ENCODE measurements at places on chromosomes 2 and 18.

- no peak for DNase-seq
Observed at GRCh38 chr2:198968545-198968944, 489.2 kb downstream of the SATB2 start.

GRCh38 chr2:120661551-120661950 is 74.1 kb upstream of the GLI2 start:
- no peak for DNase-seq

DNA sequence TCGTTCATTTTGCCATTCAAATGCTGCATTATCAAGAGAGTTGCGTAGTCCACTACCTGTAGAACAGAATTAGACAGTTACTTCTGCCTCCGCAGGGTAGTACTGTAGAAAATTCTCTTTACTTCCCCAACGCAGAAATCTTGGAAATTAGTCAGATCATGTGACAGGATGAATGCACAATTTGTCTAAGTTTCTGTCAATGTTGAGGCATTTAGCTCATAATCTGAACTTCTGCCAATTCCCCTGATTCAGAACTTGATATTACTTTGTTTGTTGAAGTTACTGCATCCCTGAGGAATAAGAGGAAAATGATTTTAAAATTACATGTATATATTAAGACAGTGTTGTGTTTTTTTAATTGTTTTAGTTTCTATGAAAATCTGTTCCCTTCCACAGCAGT is 83.4 kb downstream of the TTC27 start:
- no peak for DNase-seq

GRCh38 chr18:27010784-27011183 is 145.3 kb upstream of the AQP4 start:
- DNase-seq, result no peak

DNA sequence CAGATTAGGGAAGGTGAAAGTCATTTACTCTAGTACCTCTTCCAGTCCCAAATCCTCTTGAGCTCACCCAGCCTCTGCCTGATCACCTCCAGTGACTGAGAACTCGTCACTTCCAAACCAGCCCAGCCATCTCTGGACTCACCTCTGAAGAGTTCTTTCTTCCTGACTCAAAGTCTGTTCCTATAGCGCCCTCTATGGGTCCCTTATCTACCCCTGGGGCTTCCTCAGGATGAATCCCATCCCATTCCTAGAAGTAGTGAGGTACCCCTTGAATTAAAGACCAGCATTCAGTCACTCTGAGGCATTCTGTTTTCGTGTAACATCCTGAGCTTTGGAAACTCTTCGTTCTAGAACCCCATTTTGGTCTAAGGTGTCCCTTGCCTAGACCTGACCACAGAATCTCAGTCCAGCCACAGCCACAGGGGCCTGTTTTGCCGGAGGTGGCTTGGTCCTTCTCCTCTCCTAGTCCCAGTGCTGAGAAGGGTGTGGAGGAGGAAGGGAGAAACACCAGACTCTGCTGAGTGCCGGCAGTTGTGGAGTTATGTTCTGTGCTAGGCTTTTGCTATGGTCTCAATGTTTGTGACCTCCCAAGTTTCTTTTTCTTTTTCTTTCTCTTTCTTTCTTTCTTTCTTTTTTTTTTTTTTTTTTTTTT is 32.7 kb downstream of the SIX3 start:
- no peak for DNase-seq

DNA sequence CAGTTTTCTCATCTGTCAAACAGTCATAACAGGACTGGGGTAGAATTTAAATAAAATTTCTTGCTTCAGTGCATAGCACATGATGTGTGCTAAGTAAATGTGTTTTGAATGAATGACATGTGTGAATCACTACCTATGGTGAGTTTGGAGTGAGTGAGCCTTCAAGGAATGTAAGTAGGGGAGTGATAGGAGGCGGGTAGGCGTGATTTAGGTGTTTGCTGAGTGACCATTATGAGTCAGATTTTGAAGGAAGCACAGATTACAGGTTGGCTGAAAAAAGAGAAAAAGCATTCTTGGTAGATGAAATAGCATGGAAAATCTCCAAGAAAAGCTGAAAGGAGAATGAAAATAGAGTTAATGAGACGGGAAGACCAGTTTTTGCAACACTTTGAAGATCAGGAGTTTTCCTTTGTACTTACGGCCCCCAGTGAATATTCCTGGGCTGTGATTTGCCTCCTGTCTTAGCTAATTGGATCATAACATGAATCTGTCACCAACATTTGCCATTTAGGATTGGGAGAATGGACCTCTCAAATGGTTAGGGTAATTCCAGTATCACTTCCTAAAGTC is 136.9 kb upstream of the GATA6 start:
- DNase-seq, result no peak

DNA sequence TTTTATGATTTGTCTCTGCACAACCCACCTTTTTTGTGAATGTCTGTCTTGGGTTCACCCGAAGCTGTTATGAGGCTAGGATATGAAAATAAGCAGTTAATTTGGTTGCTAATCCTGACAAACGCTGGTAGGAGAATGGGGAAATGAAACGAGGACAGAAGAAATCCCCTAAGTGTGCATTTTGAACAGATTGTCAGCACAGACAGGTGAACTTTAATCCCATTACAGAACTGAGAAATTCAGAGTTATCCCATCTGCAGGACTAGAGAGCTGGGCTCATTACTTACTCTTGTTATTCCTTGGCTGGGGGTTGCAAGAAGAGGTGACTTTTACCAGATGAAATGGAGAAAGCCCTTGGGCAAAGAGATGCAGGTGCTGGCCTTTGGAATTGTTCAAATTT is 123.3 kb upstream of the NYAP2 start:
- no peak for DNase-seq

- DNase-seq, result no peak
Observed at GRCh38 chr2:48725696-48726494, 29.6 kb downstream of the LHCGR start.

DNA sequence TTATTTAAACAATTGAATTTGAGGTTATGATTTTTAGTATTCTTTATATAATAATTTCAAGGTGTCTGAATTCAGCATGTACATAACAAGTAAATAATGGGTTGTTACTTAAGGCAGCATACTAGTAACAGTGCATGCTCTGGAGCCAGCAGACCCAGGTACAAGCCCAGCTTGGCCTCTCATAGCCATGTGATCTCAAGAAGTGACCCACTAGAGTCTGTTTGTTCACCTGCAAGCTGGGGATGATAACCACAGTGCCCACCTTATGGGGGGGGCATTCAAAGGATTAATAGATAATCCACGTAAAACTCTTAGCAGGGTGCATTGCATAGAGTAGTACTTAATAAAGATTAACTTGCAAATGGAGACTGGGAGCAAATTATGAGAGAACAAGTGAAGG is 163.6 kb downstream of the TRABD2A start:
- DNase-seq, result no peak

DNA sequence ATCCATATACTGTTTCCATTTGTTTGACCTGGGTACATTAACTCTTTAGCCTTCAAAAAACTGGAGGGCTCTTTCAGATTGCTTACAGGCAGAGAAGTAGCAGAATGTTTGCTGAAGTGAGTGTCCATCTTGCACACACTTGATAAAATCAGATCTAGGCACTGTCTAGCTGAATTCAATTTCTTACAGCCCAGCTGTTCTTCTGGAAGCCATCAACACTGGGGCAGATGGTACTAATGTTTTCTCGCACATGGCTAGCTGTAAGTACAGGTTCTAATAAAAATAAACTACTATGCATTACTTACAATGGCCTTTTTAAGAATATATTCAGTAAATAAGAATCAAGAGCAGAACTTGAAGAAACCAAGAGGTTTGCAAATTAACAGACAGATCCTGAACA is 175.9 kb downstream of the NBAS start:
- DNase-seq, result no peak

- no peak for DNase-seq
Observed at GRCh38 chr18:66564236-66564635, 39.7 kb downstream of the CDH19 start.

GRCh38 chr2:176128982-176129796 is at the start of gene HOXD8:
TSS of gene HOXD8 (plus strand) at chr2:176129705. CDS start at chr2:176130367, 662 bp downstream.
- no peak for DNase-seq

GRCh38 chr18:50518787-50519546 is 40.9 kb upstream of the MAPK4 start:
- no peak for DNase-seq

DNA sequence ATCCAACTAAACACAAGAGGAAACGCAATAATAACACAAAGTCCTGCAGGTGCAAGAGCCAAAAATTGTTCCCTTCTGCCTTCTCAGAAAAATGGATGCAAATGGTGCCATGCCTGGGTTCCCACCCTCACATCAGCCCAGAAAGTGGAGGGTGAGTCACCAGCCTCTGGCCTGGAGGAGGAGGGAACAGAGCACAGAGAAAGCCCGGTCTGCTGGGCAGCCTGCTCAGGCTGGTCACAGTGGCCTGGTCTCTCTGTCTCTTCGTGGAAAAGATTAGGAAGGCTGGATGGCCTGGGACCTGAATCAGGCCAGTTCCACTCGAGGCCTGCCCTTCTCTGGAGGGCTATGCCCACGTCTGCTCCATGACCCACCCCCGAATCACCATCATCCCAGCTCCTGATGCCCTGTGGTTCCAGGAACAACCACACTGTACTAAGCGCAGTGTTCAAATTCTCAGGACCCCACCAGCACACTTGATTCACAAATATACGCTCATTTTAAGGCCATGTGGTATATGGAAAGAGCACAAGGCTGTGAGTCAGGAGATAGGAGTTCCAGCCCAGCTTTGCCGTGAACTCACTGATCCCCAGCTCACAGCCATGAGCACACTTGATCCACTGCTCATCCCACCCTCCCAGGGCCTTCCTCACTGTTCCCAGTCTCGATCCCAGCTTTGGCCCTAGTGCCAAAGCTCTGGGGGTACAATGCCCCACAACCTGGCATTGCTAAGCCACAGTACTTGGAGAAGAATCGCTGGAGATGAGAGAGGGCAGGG is 82.1 kb downstream of the ZBTB7C start:
- DNase-seq, result no peak

DNA sequence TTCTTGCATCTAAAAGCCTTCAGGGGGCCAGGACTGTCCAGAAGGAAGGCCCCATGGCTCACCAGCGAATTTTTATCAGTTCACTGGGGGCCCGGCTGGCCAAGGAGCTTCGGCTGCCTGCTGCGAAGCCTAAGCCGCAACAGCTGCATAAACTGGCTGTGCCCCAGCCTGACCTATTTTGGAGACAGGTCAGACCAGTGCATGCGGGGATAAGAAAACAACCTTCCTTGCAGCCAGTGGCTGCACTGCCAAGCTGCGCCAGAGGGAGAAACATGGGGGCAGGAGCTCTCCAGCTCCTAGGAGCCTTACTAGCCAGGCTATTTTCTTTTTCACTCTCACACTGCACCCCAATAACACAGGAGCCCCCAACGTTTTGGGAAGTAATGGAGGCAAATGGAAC is 15.2 kb downstream of the PAX3 start:
- no peak for DNase-seq

DNA sequence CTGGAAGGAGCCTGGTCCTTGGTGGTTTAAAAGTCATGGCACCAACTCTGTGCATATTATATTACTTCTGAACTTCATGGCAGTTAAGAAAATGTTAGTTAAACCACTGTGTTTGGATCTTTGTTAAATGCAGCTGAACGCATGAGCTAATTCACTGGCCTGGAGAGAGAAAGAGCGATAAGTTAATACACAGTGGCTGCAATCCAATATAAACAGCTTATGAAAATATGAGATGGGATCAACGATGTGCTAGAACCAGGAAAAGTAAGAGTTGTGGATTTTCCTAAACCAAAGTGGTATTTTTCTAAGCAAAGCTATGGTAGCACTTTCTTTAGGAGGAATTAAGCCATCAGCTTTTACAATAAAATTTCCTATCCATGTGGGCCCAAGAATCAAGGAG is 326.7 kb downstream of the MTX2 start:
- DNase-seq, result no peak
